ENCODE measurements at places on chromosomes 4 and X. TPM values are rescaled to one million over a fixed set of nuclear protein-coding genes. Genes with fewer than 3 reads are reported as not detected.
A peak's percentile ranks its signal among the peaks of the same experiment; 100 is the strongest.

- no peak overlapping the region for H3K27ac ChIP-seq
- H3K27me3 ChIP-seq, result no peaks in the 10 kb centered on the region
- H3K36me3 ChIP-seq, result no peaks in the 10 kb centered on the region
- H3K4me1 ChIP-seq, result no peaks in the 10 kb centered on the region
- H3K4me3 ChIP-seq, result no peak overlapping the region
Measured at GRCh38 chrX:5876984-5877596, 351.6 kb downstream of the NLGN4X start.

GRCh38 chrX:132665676-132666075 lies 176.8 kb upstream of the MBNL3 start:
- H3K4me3 ChIP-seq, result no peak overlapping the region
- no peak for DNase-seq
- no peaks in the 10 kb centered on the region for H3K36me3 ChIP-seq
- no peak overlapping the region for H3K27ac ChIP-seq
- no peaks in the 10 kb centered on the region for H3K27me3 ChIP-seq

MAGIX gene
- total RNA-seq, result 2.1 TPM

- H3K27me3 ChIP-seq, result no peaks in the 10 kb centered on the region
- H3K4me3 ChIP-seq, result no peak overlapping the region
- no peaks in the 10 kb centered on the region for H3K36me3 ChIP-seq
Measured at GRCh38 chrX:114959729-114960128, 57.7 kb downstream of the IL13RA2 start.

DNA sequence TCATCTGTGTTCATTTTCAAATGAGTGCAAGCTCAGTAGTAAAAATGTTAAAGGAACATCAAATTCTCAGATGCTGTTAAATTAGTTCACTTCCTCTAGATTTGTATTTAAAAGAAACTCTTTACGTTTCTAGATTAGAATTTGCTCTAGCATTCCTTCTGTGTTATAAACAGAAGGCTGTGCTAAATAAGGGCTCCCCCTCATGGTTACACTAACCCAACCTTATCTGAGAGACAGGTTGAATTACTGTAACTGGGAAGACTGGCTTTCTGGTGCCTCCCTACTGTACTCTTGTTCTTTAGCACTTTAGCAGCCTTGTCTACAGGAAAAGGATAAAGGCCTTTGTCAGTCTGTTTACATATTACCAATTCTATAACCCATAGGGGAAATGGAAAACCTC lies 56.8 kb downstream of the RXFP1 start:
- H3K27me3 ChIP-seq, result no peaks in the 10 kb centered on the region
- H3K27ac ChIP-seq, result no peak overlapping the region
- H3K4me3 ChIP-seq, result no peak overlapping the region
- no peaks in the 10 kb centered on the region for H3K36me3 ChIP-seq
- no peaks in the 10 kb centered on the region for H3K4me1 ChIP-seq
- peak; percentile 6 for DNase-seq

RHOXF2 gene
- not detected for total RNA-seq

SOWAHB gene
- 6.3 TPM for total RNA-seq

- no peaks in the 10 kb centered on the region for H3K36me3 ChIP-seq
- no peak overlapping the region for H3K27ac ChIP-seq
- no peak for DNase-seq
- no peaks in the 10 kb centered on the region for H3K4me1 ChIP-seq
- no peaks in the 10 kb centered on the region for H3K27me3 ChIP-seq
Measured at GRCh38 chr4:119189638-119190037, 22.9 kb upstream of the USP53 start.

MAGEC2 gene
- not detected for total RNA-seq

DMRTC1 gene
- not detected for total RNA-seq

GRCh38 chr4:71380788-71381187 lies 42.0 kb downstream of the SLC4A4 start:
- peaks cover 9% of the 10 kb centered on the region for H3K4me1 ChIP-seq
- no peaks in the 10 kb centered on the region for H3K27me3 ChIP-seq
- no peak overlapping the region for H3K27ac ChIP-seq

GRCh38 chrX:1424147-1424851 lies 28.4 kb downstream of the ASMTL start:
- no peaks in the 10 kb centered on the region for H3K27me3 ChIP-seq
- no peaks in the 10 kb centered on the region for H3K36me3 ChIP-seq
- DNase-seq, result no peak
- no peak overlapping the region for H3K4me3 ChIP-seq
- no peak overlapping the region for H3K27ac ChIP-seq

DNA sequence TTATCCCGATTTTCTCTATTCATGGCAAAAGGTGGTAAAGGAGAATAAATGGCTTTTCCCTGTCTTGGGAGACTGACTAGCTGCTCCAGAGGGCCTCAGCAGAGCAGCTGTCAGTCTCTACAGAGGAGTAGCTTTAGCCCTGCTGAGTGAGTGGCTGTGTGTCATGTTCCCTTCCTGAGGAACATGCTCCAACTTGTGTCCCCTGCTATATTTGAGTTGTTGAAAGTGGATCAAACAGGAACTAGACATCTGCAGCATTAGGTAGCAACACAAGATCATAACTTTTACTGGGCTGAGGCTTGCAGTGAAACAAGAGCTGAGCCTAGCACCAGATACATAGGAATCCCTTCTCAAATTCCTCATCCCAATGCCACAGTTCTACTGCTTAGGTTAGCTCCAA lies 26.7 kb upstream of the PLAC1 start:
- no peak for DNase-seq
- H3K4me3 ChIP-seq, result no peak overlapping the region
- H3K4me1 ChIP-seq, result no peaks in the 10 kb centered on the region
- H3K36me3 ChIP-seq, result no peaks in the 10 kb centered on the region
- H3K27me3 ChIP-seq, result no peaks in the 10 kb centered on the region

DNA sequence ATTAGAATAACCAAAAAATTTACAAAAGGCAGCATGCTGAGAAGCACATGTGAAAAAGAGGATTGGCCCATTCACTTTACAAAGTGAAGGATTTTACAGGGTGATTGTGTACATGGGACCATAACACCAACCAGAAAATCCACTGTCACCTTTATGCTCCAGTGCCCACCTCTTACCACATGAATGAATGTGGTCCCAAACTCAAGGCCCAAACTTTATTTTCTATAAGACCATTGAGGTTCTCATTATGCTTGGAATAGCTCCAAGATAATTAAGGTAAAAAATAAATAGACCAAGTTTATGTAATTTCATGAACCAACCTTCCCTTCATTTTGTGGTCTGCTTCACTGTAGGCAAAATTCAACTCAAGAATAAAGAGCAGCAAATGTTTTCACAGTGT lies 24.3 kb upstream of the MYOZ2 start:
- H3K4me1 ChIP-seq, result peaks cover 21% of the 10 kb centered on the region
- no peak for DNase-seq
- no peaks in the 10 kb centered on the region for H3K36me3 ChIP-seq
- H3K4me3 ChIP-seq, result no peak overlapping the region
- H3K27ac ChIP-seq, result no peak overlapping the region

PCDH10 gene
- total RNA-seq, result not detected

KLB gene
- 2.2 TPM for total RNA-seq

UGT2B17 gene
- total RNA-seq, result 0.19 TPM

GRCh38 chrX:141673946-141674345 lies 24.6 kb downstream of the SPANXD start:
- no peak for DNase-seq
- no peak overlapping the region for H3K27ac ChIP-seq
- H3K4me1 ChIP-seq, result no peaks in the 10 kb centered on the region
- H3K27me3 ChIP-seq, result no peaks in the 10 kb centered on the region

DNA sequence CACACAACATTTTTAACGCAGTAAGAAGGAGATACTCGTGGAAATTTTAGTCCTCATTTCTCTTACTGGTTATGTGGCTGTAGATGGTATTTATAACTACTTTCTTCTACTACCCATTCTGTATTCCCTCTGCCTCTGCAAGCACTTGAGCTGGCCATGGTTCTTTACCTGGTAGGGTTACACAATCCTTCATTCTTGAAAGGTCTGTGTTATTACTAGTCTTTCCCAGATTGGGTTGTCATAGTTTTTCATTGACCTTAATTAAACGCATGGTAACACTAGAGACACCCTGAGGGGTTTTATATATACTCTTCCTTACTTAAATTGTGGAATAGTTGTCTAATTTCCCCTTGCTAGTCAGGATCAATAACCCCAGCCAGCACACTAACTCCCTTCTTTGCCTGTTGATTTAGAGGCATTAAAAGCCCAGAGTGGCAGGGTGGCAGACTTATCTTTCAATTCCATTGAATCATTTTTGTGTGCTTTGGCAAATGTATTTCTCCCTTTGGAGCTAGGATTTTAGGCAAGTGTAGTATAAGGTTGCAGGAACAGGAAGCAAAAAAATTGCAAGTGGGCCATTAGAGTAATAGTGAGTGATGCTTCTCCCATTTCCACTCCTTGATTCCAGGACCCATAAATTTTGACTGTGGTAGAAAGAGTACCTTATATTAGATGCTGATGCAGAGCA lies 113.6 kb upstream of the EMCN start:
- no peak overlapping the region for H3K27ac ChIP-seq
- DNase-seq, result no peak
- no peak overlapping the region for H3K4me3 ChIP-seq
- H3K36me3 ChIP-seq, result no peaks in the 10 kb centered on the region
- no peaks in the 10 kb centered on the region for H3K4me1 ChIP-seq
- H3K27me3 ChIP-seq, result no peaks in the 10 kb centered on the region

GRCh38 chr4:140170299-140170698 lies 16.3 kb upstream of the MAML3 start:
- no peaks in the 10 kb centered on the region for H3K27me3 ChIP-seq
- H3K4me3 ChIP-seq, result no peak overlapping the region
- H3K36me3 ChIP-seq, result no peaks in the 10 kb centered on the region
- no peak overlapping the region for H3K27ac ChIP-seq
- H3K4me1 ChIP-seq, result no peaks in the 10 kb centered on the region

- no peak overlapping the region for H3K4me3 ChIP-seq
- no peaks in the 10 kb centered on the region for H3K4me1 ChIP-seq
- no peak for DNase-seq
Measured at GRCh38 chrX:3142259-3143042, 101.2 kb downstream of the ARSF start.

CMC4 gene
- total RNA-seq, result 1.8 TPM

DNA sequence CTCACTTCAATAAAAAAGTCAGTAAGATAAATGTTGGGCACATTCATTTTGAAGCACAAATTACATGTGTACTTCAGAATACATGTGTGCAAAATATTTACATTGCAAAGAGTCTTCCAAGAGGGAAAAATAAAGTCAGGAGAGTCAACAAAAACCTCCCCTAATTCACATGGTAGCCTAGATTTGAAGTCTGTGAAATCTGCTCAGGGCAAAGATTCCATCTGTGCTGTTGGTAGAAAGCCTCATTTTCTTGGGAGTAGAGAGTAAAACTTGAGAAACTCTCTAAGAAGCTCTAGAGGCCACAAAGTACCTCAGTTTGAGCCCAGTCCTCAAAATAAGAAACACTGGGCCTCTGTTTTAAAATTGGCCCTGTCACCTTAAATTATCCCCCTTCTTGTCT lies 303.4 kb downstream of the RAB28 start:
- no peaks in the 10 kb centered on the region for H3K36me3 ChIP-seq
- no peaks in the 10 kb centered on the region for H3K4me1 ChIP-seq
- no peaks in the 10 kb centered on the region for H3K27me3 ChIP-seq
- no peak overlapping the region for H3K4me3 ChIP-seq

DNA sequence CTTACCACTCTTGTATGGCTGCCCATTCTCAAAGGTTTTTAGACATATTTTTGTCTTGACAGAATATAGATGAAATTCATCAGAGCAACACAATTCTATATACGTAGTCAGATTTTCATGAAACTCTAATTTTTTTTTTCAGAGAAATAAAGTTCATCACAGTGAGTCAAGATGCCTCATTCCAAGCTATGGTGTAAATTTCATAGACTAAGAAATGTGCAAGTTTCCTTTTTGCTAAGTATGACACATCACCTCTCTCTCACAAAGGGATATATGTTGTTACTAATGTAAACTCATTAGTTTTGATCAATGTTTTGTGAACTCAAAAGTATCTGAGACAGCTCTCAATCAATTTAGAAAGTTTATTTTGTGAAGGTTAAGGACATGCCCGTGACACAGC lies 60.4 kb upstream of the ATXN3L start:
- H3K4me1 ChIP-seq, result no peaks in the 10 kb centered on the region
- no peak overlapping the region for H3K4me3 ChIP-seq
- H3K36me3 ChIP-seq, result no peaks in the 10 kb centered on the region
- no peak for DNase-seq
- no peaks in the 10 kb centered on the region for H3K27me3 ChIP-seq

GRCh38 chrX:13198056-13198761 lies 121.6 kb downstream of the ATXN3L start:
- no peaks in the 10 kb centered on the region for H3K36me3 ChIP-seq
- H3K27ac ChIP-seq, result no peak overlapping the region
- peaks cover 4% of the 10 kb centered on the region for H3K4me1 ChIP-seq
- no peak overlapping the region for H3K4me3 ChIP-seq
- no peaks in the 10 kb centered on the region for H3K27me3 ChIP-seq

DNA sequence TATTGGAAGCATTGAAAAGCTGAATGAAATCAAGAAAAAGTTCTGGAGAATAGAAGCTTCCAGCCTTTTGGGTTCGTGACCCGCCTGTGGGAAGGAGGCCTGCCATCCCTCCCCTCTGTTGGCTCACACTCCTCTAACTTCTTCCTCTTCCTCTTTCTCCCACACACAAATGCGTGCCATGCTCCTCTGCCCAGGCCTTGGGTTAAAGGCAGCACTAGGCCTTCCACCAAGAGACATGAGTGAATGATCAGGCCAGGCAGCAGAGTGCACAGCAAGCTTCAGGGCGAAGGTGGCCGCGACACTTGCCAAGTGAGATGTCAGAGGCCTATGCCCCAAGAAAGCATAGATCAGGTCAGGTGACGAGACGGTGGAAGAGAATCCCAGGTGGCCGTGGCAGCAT lies 38.4 kb downstream of the FAM193A start:
- no peak for DNase-seq
- H3K4me1 ChIP-seq, result no peaks in the 10 kb centered on the region
- no peaks in the 10 kb centered on the region for H3K27me3 ChIP-seq
- no peak overlapping the region for H3K27ac ChIP-seq
- no peaks in the 10 kb centered on the region for H3K36me3 ChIP-seq
- H3K4me3 ChIP-seq, result no peak overlapping the region

DNA sequence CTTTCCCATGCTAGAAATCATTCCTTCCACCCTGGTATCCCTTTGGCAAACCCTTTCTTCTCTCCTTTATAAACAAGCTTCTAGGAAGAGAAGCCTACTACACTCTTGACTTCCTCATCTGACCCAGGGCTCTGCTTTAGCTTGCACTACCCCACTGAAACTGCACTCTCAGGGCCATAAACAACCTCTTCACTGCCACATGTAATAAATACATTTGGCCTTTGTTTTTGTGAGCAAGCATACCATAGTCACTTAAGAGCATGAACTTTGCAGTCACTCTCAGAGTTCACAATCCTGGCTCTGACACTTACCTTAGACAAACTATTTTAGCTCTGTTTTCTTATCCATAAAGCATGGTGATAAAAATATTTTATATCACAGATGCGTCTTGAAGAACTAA lies 50.7 kb upstream of the USP38 start:
- DNase-seq, result no peak
- H3K4me3 ChIP-seq, result no peak overlapping the region
- no peaks in the 10 kb centered on the region for H3K4me1 ChIP-seq
- H3K27me3 ChIP-seq, result no peaks in the 10 kb centered on the region

GRCh38 chr4:106494066-106494465 lies 125.5 kb upstream of the GIMD1 start:
- H3K4me3 ChIP-seq, result no peak overlapping the region
- H3K27ac ChIP-seq, result no peak overlapping the region
- H3K36me3 ChIP-seq, result no peaks in the 10 kb centered on the region
- H3K27me3 ChIP-seq, result no peaks in the 10 kb centered on the region

OTC gene
- total RNA-seq, result not detected

- H3K36me3 ChIP-seq, result no peaks in the 10 kb centered on the region
- H3K4me3 ChIP-seq, result no peak overlapping the region
Measured at GRCh38 chrX:2313864-2314640, 186.7 kb downstream of the DHRSX start.

GRCh38 chr4:174284487-174284886 lies 776 bp downstream of the CEP44 start:
- peak overlapping the region; percentile 99 for H3K27ac ChIP-seq
- H3K27me3 ChIP-seq, result no peaks in the 10 kb centered on the region
- H3K4me3 ChIP-seq, result peak overlapping the region; percentile 61
- H3K4me1 ChIP-seq, result peaks cover 7% of the 10 kb centered on the region
- no peaks in the 10 kb centered on the region for H3K36me3 ChIP-seq
